ENCODE measurements at places on chromosomes 3 and 15.

- DNase-seq: no peak
Measured at GRCh38 chr15:91841861-91842260, 11.6 kb upstream of the SLCO3A1 start.

DNA sequence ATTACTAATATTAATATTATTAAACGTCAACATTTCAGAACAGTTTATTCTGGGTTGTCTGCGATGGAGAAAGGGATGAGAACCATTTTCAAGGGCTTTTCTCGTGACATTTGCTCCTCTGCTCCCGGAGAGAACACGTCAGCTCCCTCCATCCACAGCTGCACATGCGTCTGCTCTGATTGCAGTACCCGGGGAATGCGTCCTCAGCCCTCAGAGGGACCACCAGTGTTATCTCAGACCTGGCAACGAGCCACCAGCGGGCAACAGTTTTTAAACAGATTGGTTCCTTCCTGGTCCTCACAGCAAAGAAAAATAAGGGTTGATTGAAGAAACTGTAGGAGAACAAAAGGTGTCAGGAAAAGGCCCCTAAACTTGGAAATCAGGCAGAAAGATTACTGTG, 202.2 kb upstream of the ADAMTS9 start:
- no peak for DNase-seq

- DNase-seq: no peak
Measured at GRCh38 chr15:96121086-96121920, 209.2 kb upstream of the NR2F2 start.

- DNase-seq: no peak
Measured at GRCh38 chr15:89370978-89371227, 36.3 kb upstream of the POLG start.

GRCh38 chr3:194407423-194407822, 8.4 kb upstream of the GP5 start:
- DNase-seq: no peak

Measured in stimulated activated CD4-positive, alpha-beta T cell treated with anti-CD3 and anti-CD28 coated beads, Interleukin-15, amount 100 ng/mL, for 48 hours (primary cell).